ENCODE measurements at places on chromosomes 5 and 9. TPM values are rescaled to one million over a fixed set of nuclear protein-coding genes. Genes with fewer than 3 reads are reported as not detected.

Gene TRPM3
- 16.7 TPM for polyA plus RNA-seq

Gene KIF20A
- polyA plus RNA-seq, result 46.0 TPM

Gene PCSK1
- 0.22 TPM for polyA plus RNA-seq

Gene RFESD
- 4.7 TPM for polyA plus RNA-seq

Gene TXNDC8
- not detected for polyA plus RNA-seq

Gene DRD1
- not detected for polyA plus RNA-seq

Gene SGCD
- 3.8 TPM for polyA plus RNA-seq

Gene SPARC
- 2,551 TPM for polyA plus RNA-seq

Gene MSMP
- not detected for polyA plus RNA-seq

Gene SEPTIN8
- polyA plus RNA-seq, result 84.5 TPM

Gene SLC27A6
- 1.3 TPM for polyA plus RNA-seq

- DNase-seq, result no peak
Observed at GRCh38 chr5:43312699-43313034, 545 bp downstream of the HMGCS1 start.

GRCh38 chr5:37988454-37989046, 148.7 kb upstream of the GDNF start:
- no peak for DNase-seq

DNA sequence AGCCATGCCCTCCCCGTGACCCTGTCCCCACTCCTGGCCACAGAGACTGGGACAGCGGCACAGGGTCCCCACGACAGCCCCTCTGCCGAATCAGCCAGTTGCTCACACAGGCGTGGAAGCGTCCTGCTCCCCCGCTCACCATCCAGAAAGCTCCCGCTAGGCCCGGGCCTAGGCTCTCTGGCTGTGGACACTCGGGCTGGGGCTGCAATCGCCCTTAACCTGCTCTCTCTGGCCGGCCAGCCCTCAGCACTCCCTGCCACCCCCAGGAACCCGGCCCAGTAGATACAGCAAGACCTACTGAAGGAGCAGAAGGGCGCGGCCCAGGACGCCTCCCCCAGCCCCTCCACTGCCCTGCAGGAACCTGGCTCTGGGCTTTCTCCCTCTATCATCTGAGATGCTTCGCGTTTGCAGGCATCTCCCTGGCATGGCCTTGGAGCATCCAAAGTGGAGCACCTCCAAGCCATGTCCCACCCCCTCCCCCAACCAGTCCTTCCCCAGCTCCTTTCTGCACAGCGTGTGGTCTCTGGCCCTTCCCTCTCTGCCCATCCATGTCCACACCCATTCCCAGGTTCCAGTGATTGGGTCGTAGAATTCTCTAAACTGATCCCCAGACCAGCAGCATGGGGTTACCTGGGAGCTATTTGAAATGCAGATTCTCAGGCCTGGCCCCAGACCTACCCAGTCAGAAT, 113.7 kb upstream of the LMX1B start:
- DNase-seq, result no peak

DNA sequence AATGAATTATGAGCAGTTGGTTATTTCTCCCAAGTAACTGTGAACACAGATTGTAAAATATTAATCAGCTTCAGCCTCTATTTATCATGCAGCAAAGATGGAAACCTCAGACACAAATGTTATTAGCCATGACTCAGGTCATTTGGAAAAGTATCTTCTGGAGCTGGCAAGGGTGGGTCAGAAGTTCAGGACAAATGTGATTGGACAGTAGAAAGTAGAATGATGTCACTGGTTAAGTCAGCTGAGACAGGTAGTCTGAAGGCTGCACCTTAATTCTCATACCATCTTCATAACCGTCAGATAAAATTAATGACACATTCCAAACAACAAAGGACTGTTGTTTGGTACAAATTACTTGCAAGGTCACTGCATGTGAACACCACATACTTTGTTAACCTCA, 140.2 kb downstream of the EMB start:
- DNase-seq, result no peak

DNA sequence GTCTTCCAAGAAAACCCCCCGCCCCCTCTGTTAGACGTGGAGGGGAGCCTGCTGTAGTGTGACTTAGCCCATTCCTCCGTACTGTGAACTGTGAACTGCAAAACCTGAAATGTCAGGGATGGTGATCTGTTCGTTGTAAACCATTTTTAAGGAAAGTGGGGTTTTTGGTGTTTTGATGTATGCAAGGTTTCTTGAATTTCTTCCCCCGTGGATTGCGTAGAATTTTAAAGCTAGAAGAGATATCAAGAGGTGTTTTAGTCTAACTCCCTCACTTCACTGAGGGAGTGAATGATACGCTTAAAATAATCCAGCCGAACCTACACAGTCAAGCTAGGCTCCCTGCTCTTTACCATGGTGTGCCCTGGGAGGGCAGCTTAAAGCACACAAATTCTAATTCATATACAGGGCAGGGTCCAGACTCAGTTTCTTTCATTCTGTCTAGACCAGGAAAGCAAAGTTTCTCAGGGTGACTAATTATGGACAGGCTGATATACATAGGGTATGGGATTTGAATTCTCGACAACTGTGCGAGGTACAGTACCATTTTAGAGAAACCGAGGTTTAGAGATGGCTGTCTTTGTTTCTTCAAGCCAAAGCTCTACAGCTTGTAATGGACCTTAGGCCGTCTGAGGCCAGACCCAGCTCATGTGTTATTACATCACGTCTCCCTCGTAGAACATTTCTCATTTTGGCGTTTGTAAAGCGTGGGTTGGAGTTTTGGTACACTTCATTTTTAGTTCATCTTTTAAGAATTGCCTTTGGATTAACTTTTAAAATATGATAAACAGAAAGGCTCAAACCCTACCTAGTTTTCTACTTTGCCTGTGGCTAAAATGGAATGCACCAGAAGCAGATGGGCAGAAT, 2.7 kb downstream of the PTGER4 start:
- no peak for DNase-seq

- DNase-seq, result no peak
Observed at GRCh38 chr5:134585966-134586365, 46.7 kb downstream of the SAR1B start.

GRCh38 chr5:146051678-146052077, 53.7 kb downstream of the PLAC8L1 start:
- DNase-seq, result no peak

GRCh38 chr5:164207646-164208045, 702.2 kb downstream of the MAT2B start:
- DNase-seq, result no peak

GRCh38 chr5:76664079-76664478, 40.9 kb upstream of the F2RL2 start:
- no peak for DNase-seq

- DNase-seq, result no peak
Observed at GRCh38 chr9:38233796-38234355, 158.6 kb upstream of the ALDH1B1 start.

GRCh38 chr5:126544087-126544740, 50.8 kb downstream of the ALDH7A1 start:
- no peak for DNase-seq

GRCh38 chr5:11452852-11453251, 451.4 kb downstream of the CTNND2 start:
- no peak for DNase-seq

DNA sequence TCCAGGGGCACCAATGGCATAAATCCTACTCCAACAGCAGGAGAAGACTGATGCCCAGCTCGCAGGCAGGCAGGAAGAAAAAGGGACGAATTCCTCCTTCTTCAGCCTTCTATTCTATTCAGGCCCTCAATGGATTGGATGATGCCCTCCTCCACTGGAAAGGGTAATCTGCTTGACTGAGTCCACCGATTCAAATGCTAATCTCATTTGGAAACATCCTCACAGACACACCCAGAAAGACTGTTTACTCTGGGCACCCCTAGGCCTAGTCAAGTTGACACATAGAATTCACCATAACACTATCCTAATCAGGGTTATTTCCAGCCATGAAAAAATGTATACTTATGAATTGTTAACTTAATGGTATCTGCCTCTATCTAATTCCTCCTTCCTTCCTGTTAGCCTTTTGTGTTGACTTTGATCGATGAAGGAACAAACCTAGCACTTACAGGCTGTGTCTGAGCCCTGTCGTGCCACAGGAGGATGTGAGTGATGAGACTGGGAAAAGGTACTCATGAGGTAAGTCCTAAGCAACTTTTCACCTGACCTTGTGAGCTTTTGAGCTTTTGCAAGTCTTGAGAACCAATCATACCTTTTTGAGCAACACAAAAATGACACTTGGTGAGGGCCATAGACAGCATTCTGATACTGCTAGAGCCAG, 36.5 kb downstream of the FOXD1 start:
- no peak for DNase-seq

DNA sequence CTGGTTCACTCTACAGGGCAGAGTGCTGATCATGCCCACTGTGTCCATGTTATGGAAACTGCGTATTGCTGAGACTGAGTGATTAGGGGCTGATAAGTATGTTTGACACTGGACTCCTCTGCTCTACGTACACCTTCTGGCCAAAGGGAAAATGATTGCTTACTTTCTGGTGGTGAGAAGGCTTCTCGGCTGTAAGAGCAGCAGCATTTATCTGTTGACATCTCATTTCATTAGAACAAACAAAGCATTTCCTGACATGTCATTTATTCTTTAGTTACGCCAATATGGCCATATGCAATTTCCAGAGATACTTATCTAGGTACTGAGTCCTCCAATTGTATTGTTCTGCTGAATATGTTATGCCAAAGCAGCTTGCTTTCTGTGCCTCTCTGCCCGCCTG, 5.6 kb downstream of the FAXDC2 start:
- no peak for DNase-seq

- no peak for DNase-seq
Observed at GRCh38 chr5:163908253-163908652, 402.8 kb downstream of the MAT2B start.

DNA sequence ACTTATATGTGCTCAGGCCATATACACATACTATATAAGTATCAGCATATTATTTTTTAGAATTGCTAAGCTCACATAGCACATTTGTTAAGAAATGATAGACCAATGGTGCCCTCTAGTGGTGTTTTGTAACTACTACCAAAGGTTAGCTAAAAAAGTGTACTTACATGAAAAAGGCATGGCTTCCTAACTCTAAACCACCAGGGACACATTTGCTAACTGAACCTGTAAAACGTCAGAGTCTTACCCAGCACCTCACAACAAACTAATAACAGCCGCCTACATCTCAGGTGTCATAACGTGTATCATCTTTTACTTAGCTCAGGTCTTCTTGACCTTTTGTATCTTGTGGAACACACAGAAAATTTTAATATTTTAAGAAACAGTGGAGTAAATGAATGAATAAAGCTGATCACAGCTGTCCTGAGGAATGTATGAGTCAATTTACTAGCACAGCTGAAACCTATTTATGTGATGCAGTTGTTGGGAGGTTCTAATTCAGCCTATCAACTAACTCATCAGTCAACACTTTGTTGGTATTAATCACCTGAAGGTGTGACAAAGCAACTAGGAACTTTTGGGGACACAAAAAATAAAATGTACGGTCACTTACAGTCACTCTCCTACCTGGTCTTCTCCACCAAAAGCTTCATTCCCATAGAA, 72.9 kb downstream of the BAAT start:
- DNase-seq, result peak; percentile 50

DNA sequence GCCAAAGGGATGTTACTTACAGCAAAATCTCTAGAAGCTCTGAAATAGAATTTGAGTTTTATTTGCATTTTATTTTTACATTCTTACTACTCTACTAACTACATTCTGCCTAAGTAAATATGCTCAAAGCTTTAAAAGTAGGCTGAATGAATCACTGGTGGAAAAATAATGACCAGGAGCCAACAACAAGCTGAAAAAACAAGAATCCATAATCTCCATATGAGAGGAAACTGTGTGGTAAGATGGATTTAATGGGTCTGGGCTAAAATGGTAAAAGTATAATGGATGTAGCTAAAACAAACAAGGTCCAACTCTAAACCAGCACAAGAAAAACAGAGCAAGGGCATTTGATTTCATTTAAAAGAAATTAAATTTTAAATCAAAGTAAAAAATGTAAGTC, 525.8 kb upstream of the FTMT start:
- DNase-seq, result no peak

DNA sequence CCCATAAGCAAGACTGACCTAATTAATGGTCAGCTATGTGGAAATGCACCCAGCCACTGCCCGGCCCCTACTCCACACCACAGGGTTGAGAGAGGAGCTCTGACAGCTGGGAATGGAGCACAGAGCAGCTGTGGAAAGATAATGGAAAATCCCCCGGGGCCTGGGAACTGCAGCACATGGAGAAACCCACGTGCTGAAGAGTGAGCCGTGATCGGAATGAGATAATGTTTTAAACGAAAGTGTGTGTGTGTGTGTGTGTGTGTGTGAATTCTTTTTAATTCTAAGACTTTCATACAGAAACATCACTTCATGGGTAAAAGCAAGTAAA, 13.1 kb upstream of the SLC12A7 start:
- DNase-seq, result no peak

DNA sequence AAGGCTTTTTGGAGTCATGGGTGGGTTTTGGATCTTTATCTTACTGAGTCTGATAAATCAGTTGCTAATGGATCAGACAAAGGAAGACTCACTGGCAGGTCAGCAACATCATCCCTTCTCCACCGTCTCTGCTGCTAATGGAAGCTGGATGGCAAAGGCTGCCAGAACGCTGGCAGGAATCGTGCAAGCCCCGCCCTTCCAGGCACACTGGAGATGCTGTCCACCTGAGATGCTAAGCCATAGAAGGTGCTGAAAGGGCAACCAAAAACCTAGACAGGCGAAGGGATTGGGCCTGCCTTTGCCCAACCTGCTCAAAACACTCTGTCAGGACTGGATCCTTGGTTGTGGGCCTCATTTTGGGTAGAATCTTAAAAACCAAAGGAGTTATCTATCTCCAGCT, 139.5 kb upstream of the FSTL4 start:
- no peak for DNase-seq

DNA sequence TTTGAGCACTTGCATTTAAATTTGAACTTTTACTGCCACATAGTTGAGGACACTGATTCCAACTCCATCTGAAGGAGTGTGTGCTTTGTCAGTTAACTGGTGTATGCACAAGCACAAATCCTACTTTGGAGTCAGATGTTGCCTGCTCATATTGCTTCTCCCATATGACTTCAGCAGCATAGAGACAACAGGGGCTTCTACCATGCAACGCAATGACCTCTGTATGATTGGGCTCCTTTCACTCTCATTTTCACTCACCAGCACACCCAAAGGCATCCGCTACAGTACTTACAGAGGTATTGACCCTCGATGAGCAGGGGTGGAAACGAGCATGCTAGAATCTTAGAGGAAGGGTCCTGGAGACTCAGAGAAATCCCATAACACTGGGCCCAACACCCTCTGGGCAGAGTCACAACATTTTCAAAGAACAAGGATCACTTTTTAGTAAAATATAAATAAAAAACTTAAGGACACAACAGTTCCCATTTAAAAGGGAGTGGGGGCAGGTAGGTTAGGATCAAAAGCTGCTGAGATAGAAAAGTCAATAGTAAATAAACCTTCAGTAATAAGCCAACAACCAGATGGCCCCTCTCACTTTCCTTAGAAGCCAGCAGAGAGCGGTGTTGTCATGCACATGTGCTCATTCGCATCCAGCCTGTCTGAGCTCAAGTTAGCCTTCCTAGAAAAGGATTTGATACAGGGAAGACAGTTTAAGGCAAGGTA, 203.8 kb downstream of the SNCAIP start:
- DNase-seq, result peak; percentile 50

GRCh38 chr5:39801306-39801705, 376.5 kb upstream of the DAB2 start:
- DNase-seq, result no peak
